ENCODE measurements at places on chromosomes 7 and 10.
A peak's percentile ranks its signal among the peaks of the same experiment; 100 is the strongest.

GRCh38 chr7:117127585-117128168 is 174.4 kb downstream of the ST7 start:
- DNase-seq = peak; percentile 59

- no peak for DNase-seq
Observed at GRCh38 chr7:112081778-112082177, 124.4 kb downstream of the DOCK4 start.

- DNase-seq = no peak
Observed at GRCh38 chr10:4865945-4866661, 40.1 kb downstream of the AKR1E2 start.

DNA sequence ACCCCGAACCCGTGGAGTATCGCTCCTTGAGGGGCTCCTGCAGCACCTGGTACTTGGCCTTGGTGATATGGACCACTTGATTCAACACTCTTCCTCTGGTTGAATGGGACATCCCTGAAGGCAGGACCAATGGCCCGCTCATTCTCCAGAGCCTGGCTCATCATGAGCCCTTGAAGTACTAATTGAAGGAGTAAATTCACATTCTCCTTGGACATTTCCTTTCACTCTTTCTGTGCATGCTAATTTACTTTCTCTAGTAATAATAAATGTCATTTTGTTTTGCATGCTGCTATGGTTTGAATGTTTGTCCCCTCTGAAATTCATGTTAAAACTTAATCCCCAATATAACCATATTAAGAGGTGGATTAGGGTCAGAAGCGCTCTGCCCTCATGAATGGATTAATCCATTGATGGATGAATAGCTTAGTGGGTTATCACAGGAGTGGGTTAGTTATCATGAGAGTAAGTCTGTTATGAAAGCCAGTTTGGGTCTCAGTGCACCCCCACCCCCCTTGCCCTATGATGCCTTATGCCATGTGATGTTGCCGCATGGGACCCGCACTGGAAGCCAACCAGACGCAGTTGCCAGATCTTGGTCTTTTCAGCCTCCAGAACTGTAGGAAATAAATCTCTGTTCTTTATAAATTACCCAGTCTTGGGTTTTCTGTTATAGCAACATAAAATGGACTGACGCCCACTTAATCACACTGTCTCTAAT is 23.8 kb downstream of the FGFBP3 start:
- DNase-seq = no peak

DNA sequence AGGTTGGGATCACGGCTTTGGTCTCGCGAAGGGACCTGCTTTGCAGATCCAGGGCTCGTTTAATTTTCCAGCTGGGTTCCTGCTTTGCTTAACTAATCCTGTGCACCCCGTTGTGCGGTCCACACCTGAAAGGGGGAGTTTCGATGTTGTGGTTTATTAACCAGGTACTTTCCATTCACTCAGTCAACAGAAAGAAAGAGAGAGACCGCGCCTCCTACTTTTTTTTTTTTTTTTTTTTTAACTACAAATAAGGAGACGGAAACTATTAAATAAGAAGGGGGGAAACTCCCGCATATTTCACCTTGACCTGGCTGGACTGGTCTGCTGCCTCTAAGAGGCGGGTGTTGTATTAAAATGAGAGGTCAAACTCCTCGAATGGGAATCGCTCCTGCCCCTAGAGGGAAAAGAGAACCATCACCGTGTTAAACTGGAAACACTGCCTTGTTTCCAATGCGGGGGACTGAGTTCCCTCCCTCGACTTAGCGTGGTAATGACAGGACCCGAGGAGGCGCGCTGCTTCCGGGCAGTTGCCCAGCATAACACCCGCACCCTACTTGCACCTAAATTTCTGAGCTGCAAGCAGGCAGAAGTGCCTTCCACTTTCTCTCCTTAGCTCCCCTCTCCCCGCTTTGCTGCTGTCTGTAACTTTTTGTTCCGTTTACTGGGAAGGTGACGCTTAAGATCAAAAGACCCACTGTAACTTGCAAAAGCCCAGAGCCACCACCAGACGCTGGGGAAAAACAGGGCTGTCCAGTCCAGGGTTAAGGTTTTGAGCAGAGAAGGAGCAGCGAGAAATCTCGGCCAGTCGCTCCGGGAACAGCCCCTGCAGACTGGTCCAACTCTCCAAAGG is 1.1 kb upstream of the ITGB8 start:
- DNase-seq = peak; percentile 79

All from sciatic nerve (tissue), 2 donors.